ENCODE measurements at places on chromosomes 13 and 19.

- no peak for DNase-seq
Measured at GRCh38 chr19:2123682-2124387, 27.1 kb downstream of the IZUMO4 start.

- no peak for DNase-seq
Measured at GRCh38 chr13:39918620-39919236, 263.3 kb downstream of the COG6 start.

- DNase-seq, result no peak
Measured at GRCh38 chr19:10003271-10003670, 7.0 kb downstream of the COL5A3 start.

DNA sequence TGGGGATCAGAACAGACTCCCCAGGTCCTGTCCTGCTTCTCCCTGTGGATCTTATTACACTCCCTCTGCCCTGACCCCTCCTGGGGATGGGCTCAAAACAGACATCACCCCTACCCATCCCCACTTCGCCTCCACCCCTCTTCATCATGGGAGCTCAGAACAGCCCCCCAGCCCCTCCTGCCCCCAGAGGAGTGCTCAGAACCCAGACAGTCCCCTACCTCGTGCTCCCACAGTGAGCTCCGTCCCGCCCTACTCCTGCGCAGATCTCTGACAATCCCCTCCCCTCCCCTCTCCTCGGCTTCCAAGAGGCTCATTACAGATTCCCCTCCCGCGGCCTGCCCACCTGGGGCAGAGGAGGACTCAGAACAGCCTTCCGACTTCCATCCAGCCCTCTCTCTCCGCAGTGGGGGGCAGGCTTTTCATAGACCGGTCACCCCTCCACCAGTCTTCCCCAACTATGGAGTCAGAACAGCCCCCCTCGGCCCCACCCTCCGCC is 6.1 kb downstream of the NXNL1 start:
- no peak for DNase-seq

GRCh38 chr13:49694446-49694845 is 3.2 kb upstream of the EBPL start:
- DNase-seq, result no peak

DNA sequence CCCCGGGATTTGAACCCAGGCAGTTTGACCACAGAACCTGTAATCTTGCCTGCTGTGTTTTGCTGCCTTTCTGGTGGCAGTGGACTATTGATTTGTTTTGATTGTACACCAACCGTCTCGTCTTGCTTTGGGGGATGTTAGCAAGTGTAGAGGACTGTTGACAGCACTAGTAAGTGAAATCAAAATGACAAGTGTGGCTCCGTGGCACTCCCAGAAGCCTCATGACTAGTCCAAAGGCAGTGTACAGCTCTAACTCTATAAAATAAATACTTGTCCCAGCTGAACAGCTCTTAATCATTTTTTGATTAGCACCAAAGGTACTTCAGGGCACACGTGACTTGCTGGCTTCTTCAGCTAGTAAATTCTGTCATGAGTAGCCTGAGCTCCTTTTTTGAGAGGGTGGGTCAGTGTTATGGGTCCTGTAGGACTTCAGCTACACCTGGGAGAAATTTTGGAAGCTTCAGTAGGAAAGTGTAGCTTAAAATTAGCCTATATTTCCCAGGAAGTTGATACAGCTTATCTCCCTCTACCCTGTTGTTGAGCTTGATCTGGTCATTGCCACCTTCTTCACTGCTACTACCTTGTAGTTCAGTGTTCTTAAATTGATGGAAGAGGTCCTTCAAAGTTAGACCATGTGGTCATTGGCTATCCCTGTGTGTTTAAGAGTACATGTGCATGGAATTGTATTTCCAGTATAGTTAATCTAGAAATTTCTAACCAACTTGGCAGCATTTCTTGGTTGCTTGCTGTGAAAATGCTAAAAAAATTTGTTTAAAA is 15.1 kb downstream of the TM9SF2 start:
- DNase-seq, result no peak

- no peak for DNase-seq
Measured at GRCh38 chr13:42276683-42277082, 4.7 kb downstream of the AKAP11 start.

DNA sequence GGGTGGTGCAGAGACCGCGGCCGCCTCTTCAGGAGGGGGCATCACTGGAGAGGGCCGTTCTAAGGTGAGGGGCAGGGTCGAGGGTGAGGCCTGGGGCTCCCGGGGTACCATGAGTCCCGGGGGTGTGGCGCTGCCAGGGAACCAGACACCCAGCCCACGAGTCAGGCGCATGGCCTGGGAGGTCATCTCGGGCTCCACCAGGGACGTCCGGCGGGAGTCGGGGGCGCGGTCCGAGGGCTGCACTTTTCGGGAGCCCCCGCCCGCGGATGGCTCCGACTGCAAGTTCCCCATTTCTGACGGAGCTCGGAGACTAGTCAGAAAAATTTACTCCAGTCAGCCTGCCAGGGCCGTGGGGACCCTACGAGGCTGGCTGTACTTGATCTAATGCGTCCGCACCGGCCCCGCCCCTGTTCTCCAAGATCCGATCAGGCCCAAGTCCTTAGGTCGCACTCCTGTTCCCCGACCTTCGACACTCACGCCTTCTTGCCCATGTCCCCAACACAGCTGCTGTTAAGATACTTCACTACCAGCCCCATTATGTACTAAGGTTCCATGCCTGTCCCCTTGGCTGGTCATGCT is 774 bp downstream of the GGN start:
- no peak for DNase-seq

DNA sequence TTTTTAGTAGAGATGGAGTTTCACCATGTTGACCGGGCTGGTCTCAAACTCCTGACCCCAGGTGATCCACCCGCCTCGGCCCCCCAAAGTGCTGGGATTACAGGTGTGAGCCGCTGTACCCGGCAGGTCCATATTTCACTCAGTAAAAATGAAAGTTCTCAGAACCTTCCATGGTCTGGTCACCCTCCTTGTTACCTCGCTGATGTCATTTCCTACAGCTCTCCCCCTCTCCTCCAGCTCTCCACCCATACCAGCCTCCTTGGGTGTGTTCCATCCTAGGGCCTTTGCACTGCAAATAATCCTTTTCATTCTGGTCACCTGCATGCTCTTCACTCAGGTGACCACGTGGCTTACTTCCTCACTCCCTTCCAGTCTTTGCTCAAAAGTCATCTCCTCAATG is 78.2 kb upstream of the TNFSF11 start:
- DNase-seq, result no peak

DNA sequence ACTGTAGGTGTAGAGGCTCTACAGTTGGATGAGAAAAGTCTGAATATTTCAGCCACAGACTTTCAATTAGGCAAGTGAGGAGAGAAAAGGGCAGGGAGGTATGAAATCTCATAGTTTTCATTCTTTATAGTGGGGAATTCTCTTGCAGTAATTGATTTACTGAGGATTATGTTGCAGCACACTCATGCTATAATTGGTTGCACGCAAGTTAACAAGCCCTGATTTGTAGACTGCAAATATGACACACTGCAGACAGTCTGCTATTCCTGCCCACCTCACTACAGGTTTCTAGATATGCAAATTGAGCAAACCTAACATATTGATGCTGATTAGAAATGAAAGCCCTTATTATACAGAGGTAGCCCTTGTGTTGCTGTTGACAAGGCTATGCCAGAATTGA is 139.4 kb downstream of the LHFPL6 start:
- DNase-seq, result no peak

DNA sequence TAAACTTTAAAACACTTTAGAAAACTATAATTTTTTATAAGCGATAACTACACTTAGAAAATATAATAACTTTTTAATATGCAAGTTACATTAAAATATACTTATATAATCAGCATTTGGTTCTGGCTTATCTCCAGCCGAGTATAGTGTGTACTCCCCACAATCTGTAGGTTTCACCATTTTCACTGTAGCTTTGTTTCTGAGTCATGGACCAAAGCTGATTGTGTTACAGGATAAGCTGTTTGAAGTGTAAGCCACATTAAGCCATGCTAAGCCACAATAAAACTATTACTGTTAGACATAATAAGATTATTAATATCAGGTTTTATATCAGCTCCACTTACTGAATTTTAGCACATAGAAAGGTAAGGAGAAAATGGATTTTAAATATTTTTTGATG is 43.8 kb downstream of the CCDC122 start:
- no peak for DNase-seq

DNA sequence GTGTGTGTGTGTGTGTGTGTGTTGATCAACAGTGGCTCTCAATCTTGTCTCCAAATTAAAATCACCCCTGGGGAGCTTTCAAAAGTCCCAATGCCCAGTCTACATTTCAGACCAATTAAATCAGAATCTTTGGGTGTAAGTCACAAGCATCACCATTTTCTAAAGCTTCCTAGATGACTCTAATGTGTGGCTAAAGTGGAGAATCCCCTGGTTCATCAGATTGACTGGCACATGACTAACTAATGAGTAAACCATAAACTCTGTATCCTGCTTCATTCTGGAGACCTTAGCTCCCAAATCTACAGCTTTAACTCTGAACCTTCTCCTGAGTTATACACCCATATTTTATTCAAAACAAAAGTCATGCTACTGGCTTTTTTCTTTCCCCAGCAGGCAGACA is 131.3 kb downstream of the SUCLA2 start:
- DNase-seq, result no peak

DNA sequence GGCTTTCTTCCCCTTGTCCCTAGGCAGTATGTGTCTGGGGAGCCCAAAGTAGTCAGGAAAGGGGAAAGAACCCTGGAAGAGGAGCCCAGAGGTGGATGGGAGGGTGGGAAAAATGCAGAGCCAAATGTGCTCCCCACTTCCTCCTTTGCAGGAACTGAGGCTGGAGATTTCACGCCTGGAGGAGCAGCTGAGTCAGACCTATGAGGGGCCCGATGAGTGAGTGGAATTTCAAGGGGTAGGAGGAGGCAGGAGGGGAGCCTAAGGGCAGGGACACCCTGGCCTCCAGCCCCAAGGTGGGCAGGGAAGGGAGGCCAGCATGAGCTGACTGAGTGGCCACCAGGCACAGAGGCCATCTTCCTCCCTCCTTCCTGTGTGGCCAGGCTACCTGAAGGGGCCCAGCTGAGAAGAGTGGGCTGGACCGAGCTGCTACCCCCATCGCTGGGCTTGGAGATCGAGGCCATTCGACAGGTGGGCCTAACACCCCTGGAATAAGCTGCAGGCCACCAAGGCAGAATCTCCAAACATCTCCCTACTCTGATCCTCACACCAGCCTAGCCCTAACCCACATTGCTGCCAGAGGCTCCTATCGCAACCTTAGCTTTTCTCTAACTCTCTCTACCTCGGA is 14.3 kb downstream of the PTH2 start:
- no peak for DNase-seq

DNA sequence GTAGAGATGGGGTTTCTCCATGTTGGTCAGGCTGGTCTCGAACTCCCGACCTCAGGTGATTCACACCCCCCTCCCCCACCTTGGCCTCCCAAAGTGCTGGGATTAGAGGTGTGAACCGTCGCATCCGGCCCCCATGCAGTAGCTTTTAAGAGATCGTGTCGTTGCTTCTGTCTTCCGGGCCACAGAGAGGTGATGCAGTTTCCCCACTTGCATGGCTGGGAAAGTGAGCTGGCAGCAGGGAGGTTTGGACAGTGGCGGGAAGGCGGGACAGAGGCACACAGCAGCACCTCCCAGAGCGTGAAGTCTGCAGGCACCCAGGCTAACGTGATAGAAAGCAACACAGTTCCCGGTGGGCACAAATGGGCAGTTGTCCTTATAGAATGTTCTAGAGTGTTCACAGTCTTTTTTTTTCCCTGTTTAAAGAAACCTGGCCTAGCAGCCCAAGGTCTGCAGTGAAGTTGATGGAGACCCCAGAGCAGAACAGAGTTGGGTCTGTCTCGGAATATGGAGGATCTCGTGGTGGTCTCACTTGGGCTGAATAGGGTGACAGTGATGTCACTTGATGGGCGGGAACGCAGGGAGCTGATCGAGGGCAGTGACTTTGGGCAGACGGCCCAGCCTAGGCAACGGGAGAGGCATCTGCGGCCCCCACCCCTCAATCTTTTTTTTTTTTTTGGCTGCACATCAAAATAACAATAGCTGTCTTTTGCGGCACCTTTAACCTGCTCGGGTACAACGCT is 4.9 kb downstream of the UHRF1 start:
- DNase-seq, result no peak

GRCh38 chr19:10670876-10671804 is 17.0 kb downstream of the ILF3 start:
- no peak for DNase-seq

- DNase-seq, result peak; percentile 7
Measured at GRCh38 chr13:107157271-107157670, 589.3 kb upstream of the ARGLU1 start.

Measured in GM04503 (cell line).